ENCODE measurements at places on chromosomes 12 and 14.

GRCh38 chr12:107064687-107065086 lies 28.7 kb downstream of the CRY1 start:
- DNase-seq: no peak

GRCh38 chr12:98229540-98229924 lies 285.9 kb upstream of the TMPO start:
- no peak for DNase-seq

DNA sequence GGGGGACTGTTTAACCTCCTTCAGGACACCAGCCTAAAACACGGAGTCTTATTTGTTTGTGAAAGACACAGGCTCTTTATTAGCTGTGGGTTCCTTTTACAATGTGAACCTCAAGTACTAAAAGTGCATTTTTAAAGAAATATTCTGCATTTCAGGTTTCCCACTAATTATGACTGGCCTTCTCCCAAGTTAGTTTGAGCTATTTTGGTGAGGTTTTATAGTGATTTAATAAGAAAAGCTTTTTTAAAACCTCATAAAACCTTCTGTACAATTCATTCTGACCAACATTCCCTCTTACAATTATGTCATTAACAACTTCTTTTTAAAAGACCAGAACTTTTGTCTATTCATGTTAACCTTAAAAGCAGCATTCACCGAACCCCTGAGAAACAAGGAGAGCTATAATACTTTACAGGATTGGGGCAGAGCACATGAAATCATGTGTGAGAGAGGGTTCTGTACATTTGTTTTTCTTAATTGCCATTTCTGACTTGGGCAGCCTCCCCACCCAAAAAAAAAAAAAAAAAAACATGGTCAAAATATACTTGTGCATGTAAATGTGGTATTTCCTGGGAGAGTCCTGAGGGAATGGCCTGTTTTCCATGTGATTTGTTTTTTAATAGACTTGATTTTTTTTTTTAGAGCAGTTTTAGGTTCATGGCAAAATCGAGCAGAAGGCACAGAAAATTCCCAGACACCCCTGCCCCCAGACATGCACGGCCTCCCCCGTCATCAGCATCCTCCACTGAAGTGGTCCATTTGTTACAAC lies 169.5 kb downstream of the CHST11 start:
- DNase-seq: no peak

GRCh38 chr12:1926251-1926657 lies 7.8 kb upstream of the CACNA2D4 start:
- DNase-seq: no peak

- DNase-seq: no peak
Measured at GRCh38 chr12:6945613-6946012, 1.8 kb downstream of the C12orf57 start.

DNA sequence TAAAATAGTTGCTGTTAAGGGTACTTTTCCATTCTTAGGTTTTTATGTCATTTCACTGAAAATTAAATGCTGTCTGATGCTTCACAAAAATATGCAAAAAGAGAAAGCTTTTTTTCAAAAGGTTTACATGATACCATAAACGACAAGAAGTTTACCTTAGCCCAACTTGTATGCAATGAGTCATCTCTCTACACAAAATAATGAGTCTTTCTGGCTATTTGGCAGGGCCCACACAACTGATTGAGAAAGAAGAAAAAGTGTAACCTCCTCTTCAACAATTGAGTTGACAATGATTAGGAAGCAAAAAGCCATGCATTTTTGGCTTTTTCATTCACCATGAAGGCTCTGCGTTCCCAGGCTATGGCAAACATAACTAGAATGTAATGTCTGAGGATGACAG lies 165.4 kb upstream of the CPNE8 start:
- no peak for DNase-seq
